Tongue (tissue), 3 donors: ENCODE measurements at places on chromosomes 5 and 9. TPM values are rescaled to one million over a fixed set of nuclear protein-coding genes. Genes with fewer than 3 reads are reported as not detected.

Gene RMND5B
- total RNA-seq, result 38.6 TPM

Gene OR13C4
- 0.51 TPM for total RNA-seq

Gene CCDC192
- 0.31 TPM for total RNA-seq

Gene TMEM215
- total RNA-seq, result 2.1 TPM

Gene MSH3
- 22.2 TPM for total RNA-seq

Gene PCDHGB4
- 5.9 TPM for total RNA-seq

DNA sequence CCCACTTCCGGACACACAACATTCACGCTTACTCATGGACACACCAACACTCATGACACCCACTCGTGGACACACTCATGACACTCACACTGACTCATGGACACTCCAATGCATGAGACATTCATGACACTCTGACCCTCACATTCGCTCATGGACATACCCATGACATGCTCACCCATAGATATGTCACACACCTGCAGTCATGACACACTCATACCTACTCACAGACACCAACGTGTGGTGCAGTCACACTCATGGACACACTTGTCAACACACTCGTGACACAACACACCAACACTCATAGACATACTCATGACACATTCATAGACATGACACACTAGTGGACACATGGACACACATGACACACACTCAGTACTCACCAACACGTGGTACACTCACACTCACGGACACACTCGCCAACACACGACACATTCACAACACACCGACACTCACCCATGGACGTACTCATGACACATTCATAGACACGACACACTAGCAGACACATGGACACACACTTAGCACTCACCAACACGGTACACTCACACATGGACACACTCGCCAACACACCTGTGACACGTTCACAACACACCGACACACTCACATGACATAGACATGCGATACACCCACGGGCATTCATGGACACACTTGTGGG is 73.4 kb downstream of the PHF2 start:
- no peak for DNase-seq

- DNase-seq, result no peak
These were observed 693.8 kb downstream of the DNAH5 start for GRCh38 chr5:13250464-13251291.

DNA sequence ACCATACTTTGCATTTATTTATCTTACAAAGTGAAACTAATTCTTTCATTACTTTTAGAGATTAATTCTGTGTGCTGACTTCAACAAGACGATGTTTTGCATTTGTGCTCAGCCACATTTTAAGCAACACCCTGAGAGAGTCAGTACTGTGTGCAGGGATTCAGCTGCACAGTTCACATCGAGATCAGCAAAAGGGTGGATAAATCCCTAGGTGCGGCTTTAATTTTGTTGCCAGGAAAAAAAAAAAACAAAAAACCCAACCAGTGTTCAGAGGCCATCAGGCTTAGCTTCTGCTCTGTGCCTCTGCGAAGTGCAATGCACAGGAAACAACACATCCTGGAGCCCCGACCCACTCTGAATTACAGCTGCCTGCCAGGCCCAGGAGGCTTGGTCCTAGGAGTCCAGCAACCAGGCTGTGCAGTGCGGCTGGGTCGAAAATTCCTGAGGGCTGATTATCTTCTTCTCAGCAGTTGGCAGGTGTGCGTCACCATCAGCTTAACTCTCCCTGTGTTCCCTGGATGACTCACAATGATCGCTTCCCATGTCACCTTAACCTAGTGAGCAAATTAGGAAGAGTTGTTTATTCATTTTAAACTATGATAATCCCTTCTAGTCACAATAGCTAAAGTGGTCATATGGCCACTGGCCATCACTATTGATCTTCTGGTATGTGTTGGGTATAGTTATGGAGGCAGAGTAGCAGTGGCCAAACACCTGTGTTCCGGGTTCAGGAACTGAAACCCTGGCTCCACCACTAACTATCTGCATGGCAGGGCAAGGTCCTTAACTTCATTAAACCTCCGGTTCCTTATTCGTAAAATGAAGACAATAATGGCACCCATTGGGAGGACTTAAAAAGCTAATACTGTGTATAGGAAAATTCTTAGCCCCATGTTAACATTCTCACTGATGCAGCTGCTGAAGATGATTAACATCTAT is 31.2 kb upstream of the NDUFB6 start:
- DNase-seq, result no peak

GRCh38 chr5:74266836-74267235 is 373.7 kb downstream of the ENC1 start:
- DNase-seq, result no peak

GRCh38 chr5:91928754-91929521 is 545.8 kb upstream of the ARRDC3 start:
- peak; percentile 28 for DNase-seq

DNA sequence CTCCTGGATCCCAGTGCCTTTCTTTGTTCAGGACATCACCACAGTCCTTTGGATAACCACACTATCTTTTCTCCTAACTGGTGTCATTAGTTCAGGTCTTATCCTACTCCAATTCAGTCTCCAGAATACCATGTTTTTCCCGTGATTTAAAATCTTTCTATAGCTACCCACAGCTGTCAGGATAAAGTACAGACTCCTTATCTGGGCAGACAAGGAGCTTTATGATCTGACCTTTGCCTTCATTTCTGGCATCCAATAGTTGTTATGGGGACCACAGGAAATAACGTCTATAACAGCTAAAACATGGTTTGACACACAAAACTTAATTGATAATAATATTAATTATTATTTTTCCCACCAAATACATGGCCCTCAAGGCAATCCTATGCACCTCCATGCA is 125.6 kb downstream of the ARL15 start:
- DNase-seq, result no peak

DNA sequence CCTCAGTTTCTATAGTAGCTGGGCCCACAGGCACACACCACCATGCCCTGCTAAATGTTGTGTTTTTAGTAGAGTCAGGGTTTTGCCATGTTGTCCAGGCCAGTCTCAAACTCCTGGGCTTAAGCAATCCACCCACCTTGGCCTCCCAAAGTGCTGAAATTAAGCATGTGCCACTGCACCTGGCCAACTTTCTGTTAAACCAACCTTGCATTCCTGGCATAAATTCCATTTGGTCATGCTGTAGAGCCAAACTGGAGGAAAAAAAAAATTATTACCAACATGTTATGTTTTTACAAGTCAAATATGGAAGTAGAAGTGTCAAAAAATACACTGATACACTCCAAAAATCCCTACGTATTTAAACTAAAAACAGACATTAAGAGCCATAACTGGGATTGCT is 54.1 kb downstream of the ERMP1 start:
- DNase-seq, result no peak

DNA sequence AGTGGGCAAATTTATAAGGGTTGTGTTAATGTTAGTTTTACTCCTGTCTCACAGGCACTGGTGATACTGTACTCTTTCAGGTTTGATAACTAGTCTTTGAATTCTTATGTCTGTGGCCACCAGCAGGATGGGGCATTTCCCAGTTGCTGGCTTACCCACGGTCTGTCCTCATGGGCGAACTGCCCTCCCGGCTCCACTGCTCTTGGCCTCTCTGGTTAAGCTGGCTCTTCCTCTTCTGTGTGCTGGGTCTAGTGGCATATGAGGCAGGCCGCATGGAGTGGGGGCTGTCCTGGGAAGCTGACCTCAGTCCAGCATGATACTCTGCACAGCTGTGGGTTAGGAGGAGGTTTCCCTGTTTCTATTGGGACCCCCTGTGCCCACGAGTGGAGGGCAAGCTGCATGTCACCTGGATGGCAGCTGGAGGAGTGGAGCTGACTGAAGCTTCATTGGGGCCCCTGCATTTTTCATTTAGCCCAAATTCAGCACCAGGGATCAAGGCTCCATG is 19.5 kb downstream of the PHF2 start:
- DNase-seq, result no peak
